ENCODE measurements at places on chromosomes 7 and 10.

DNA sequence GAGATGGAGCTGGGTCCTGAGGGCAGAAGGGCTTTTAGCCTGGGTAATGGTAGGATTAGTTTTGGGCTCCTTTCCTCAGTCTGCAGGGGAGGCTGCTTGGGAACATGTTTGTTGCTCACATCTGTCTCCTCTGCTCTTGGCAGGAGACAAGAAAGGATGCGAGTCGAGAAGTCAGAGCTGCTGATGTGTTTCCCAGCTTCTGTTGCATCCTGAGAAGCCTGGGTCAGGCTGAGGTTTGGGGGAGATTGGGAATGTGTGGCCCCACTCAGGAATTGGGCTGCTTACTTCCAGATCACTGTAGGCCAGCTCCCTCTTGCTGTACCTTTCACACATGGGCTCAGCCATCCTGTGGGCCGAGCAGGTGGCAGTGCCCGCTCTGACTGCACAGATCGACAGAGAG lies 79.2 kb downstream of the CCNY start:
- DNase-seq = no peak

DNA sequence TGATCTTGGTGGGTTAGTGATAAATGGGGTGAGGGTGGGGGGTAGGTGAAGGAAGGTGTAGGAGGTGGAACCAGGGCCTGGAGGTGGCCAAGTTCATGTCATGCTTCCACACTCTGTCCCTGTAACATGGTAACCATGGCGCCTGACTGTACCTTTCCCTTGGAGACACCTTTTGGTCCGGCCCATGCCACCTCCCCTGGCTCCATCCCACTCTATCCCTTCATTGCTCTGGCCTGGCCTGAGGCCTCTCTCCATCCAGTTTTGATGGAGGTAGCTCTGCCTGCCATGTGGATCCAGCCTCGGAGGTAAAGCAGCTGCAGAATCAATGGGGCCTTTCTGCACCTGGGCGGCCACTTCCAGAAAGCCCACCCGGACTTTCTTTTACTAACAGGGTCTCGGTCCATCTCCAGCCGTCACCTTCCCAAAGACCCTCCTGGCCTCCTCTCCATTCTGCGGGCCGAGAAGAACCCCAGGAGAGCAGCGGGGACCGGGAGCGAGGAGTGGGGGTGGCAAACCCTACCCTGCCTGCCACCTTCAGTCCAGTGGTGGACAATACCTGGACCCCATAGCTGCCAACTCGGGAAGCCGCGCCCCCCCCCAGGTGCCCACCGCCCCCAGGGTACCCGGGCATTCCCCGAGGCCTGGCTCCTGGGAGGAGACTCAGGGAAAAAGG lies 504 bp upstream of the TRRAP start:
- no peak for DNase-seq

DNA sequence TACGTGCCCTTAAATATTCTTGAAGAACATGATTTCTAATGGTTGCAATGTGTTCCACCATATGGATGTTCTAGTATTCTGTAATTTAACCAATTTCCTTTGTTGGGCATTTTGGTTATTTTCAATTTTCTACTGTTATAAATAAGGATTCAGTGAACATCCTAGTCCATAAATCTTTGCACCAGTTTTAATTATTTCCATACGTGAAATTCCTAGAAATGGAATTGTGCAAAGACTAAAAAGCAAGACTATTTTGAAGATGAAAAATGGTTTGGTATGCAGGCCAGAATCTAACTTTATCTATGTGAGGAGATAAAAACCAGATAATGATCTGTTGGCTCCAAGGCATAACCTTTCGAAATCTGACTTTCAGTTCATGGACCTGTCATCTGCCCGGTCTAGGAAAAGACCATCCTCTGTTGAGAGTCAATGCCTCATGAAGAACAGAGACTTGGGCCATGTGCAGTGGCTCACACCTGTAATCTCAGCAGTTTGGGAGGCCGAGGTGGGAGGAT lies 633.2 kb upstream of the NRP1 start:
- DNase-seq = no peak

GRCh38 chr7:43647339-43647672 lies 64.4 kb downstream of the STK17A start:
- peak; percentile 47 for DNase-seq

Measured in endothelial cell (in vitro differentiated cells).